Stimulated activated CD4-positive, alpha-beta T cell treated with anti-CD3 and anti-CD28 coated beads, Interleukin-12 subunit alpha, Interleukin-12 subunit beta, amount 100 ng/mL, for 48 hours (primary cell): ENCODE measurements at places on chromosomes 1 and 21.
A peak's percentile ranks its signal among the peaks of the same experiment; 100 is the strongest.

- DNase-seq: no peak
These were observed 180.8 kb upstream of the CACYBP start for GRCh38 chr1:174818951-174819350.

DNA sequence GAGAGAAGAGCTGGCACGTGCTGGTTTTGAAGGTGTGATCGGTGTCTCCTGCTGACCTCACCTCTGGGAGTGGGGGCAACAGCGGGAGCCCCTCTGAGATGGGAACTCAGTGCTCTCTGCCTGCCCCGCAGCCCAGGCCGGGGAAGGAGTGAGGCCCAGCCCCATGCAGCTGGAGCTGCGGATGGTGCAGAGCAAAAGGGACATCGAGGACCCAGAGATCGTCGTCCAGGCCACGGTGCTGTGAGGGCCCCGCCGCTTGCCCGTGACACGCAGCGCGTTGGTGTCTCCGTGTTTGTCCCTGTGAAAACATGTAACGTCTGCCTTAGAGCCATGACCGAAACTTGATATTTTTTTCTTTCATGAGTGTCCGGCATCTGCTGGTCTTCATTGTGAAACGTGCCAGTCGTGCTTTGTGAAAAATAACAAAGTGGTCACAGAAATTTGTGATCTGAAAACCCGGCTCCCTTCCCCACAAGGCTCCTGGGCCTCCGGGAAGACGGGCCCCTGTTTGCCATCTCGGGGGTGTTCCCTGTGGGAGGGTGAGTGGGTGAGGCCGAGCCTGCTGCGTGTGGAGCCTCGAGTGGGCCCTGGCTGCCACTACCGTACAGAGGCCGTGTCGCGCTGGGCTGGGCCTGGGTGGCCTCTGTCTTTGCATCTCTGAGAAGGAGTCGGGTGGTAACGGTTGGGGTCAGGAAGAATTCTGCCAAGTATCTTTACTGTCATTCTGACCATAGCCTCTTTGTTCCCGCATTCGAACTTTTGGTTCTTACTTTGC is 20.1 kb downstream of the CSTB start:
- no peak for DNase-seq

DNA sequence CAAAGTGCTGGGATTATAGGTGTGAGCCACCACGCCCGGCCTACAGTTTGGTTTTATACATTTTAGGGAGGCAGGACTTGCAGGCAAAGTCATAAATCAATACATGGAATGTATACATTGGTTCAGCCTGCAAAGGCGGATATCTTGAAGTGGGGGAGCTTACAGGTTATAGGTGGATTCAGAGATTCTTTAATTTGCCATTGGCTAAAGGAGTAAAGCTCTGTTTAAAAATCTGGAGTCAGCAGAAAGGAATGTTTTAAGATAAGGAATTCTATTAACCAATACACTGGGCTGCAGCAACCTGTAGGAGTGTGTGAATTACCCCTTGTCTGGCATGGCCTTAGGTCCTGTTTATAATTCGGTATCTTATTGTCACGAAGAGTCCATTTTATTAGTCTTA is 57.6 kb downstream of the OPTC start:
- DNase-seq: no peak

DNA sequence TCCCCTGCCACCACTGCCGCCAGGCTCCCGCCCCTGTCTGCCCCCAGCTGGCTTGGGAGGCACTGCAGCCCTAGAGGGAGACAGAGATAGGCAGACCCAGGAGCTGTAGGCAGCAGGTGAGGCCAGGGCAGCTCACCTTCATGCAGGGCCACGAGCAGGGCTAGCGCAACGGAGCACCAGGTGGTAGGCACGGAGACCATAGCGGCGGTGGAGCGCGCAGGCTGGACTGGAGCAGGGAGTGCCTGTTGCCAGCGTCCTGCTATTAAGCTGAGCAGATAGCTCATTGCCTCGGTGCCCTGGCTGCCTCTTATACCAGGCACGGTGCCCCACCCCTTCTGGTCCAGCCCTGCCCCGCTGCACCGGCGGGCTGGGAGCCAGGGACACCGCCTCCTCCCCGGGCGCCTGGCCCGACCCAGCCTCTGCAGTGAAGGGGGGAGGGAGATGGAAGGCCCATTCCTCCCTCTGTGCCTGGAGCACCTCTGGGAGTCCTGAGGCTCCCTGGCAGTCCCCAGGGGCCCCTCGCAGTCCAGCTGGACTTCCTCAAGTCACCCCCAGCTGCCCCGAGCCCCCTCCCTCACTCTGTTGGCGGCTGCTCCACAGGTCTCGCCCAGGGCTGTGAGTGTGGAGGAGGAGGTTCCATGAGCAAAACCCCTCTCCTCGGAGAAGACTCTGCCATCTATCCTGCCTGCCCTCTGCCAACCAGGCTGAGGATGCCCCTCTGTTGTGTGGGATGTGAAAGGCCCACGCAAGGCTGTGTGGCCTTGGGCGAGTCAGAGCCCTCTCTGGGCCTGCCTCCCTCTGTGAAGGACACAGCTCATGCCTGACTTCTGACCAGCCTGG is at the start of gene EDN2:
EDN2 (minus strand) TSS at position 282 of the 840 bp plus-strand sequence; CDS start at position 200, 82 bp downstream.
- no peak for DNase-seq

DNA sequence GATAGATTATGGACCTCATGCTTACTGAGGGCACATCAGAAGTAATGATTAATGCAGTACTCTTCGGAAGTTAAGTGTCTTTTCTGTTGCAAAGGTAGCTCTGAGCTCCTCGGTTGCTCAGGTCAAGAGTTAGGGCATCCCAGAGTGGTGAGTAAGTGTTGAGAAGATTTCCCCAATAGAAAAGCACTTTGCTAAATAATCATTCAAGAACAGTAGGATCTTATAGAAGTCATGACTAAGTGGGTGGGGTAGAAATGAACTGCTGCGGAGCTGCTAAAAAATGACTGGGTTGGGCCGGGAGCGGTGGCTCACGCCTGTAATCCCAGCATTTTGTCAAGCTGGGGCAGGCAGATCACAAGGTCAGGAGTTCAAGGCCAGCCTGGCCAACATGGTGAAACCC is 648.6 kb upstream of the CAMK1G start:
- DNase-seq: no peak

DNA sequence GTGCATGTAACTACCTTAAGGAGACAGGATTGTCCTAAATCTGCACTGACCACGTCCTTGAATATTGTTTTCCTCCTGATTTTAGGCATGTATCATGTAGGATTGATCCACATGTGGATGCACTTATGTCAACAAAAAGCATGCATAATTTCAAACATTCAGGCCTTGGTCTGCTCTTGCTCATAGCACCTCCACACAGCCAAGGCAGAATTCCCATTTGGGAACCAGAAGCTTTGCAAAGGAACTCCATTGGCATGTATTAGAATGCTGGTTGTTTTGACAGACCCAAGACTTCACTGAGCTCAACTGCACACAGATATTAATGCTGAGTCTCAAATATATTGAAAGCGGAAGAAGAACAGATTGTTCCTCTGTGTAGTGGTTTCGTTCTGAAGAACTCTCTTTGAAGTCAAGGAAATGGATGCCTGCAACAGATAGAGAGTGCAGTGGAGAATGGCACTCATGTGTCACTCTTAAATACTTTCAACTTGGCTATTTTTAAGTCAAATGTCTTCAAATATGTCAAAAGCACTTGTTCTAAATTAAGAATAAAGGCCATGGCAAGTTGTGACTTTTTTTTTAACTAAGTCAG is 387.6 kb downstream of the LTN1 start:
- no peak for DNase-seq

DNA sequence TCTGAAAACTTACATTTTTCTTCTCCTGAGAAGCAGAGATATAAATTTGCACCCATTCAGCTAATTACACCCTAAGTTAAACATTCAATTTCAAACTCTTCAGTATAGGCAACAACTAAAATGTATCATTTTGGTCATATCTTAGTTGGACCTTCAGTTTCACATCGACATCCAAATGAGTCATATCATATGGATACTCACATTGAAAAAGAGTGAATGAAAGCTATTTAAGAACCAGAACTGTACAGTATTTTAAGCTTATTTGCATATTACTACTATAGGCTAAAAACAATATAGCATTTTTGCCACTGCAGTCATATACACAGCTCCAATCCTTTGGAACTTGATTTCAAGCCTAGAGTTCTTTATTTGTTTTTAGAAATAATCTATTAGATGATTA is 33.6 kb downstream of the USP25 start:
- DNase-seq: no peak

GRCh38 chr1:211236633-211237320 is 22.4 kb upstream of the RCOR3 start:
- no peak for DNase-seq

DNA sequence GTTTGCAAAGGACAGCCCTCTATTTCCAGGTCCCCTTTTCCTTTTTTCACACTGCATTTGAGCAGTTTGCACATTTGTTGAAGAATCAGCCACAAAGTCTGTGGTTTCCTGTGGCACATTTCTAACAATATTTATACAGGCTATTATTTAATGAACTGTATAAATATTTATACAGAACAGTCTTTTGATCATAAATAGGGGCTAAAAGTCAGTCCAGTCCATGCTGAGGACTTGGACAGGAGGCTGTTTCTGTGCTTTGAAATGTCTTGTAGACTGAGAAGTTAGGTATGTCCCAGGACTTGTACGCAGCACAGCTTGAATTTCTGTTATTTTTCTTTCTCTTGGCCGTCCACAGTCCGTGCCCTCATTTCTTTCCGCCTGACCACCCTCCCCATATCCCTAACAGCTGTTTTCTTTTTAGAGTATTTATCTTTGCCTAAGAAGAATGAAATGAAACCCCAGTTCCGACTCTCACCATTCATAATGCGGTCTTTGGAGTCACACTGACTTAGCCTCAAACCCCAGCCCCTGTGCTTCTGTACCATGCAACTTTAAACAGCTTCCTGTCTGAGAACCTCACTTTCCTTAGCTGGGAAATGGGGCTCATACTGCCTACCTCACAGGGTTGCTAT is 19.7 kb downstream of the FGGY start:
- DNase-seq: no peak

GRCh38 chr1:32715901-32716311 is 13.3 kb upstream of the SYNC start:
- no peak for DNase-seq

DNA sequence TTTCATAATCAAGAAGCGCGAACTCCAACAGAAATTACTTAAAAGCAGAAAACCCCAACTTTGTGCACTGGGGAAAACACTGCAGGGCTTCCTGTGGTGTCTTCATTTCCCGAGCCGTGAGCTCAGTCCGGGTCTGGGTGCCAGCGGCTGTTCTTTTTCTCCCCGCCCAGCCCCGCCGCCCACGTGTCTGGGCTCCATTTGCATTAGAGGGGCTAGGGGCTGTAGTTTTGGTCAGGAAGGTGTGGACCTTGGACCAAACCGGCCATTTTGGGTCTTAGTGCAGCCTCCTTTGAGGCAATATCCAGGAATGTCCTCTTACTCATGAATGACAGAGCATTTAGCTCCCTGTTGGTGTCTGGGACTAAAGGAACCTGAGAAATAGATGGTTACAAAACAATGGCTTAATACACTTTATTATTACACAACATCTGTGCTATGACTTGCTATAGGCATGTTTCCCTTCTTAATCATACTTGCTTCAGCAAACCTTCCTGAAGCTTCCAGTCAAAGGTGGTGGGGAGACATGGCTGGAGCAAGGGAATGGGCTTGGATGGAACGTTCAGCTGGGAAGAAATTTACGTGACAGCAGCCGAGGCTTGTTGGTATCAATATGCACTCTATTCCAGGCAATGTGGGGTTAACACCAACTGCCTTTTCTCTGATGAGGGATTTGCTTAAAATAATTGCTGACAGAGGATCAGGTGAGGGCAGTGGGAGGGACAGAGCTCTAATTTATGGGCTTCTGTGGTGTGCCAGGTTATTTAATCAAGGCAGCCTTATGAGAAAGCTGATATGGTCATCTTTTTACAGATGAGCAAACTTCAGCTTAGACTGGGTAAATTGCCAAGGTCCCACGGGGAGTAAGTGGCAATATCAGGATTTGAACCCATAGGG is 1.1 kb downstream of the AGTRAP start:
- peak; percentile 20 for DNase-seq

- DNase-seq: no peak
These were observed 55.5 kb upstream of the ABCG1 start for GRCh38 chr21:42163511-42163863.

- DNase-seq: no peak
These were observed at the start of gene CLEC20A for GRCh38 chr1:178496410-178497135. Gene CLEC20A, minus strand, starts transcription at chr1:178496964. Its CDS starts 25 bp downstream, at chr1:178496939.

DNA sequence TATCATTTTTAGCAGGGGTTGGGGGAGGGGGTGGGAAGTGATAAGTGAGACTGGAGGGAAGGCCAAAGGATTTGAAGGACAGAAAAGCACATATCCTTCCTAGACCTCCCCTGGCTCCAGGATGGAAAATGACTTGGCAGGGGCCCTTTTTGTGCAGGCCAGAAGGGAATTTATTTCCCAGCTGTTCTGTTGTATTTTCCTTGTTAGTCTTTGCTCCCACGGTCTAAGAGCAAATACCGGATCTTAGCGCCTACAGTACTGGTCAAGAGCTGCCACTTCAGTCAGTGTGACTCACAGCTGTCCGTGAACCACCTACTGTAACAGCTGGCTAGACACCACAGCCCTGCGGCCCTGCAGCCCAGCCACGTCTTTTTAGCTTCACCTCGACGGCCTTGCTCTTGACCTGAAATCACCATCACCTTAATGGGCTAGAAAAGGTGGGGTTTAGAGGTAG is 51.0 kb upstream of the ERRFI1 start:
- DNase-seq: no peak

DNA sequence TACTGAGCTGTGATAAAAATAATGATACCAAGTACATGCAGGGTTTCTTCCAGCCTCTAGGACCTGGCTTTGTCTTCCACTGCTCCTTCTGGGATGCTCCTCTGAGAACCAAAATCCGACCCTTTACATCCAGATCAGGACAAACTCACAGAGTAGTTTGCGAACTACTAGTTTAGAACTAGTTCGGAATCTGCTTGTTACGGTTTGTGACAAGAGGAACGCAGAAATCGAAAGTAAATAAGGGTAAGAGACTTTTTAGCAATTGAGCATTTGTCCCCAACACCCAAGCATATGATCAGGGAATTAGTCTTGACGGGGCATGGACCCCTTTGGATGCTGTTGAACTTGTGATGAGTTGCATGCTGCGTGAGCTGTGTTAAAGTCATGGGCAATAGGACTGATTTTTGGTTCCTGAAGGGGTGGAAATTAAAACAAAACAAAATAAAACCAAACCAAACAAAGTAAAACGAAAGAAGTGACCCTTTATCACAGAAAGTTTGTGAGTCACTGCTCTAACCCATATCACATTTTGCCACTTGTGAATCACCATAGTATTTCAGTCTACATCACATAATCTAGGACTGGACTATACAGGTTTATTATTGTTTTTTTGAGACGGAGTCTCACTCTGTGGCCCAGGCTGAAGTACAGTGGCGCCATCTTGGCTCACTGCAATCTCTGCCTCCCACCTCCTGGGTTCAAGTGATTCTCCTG is 35.7 kb upstream of the ERRFI1 start:
- no peak for DNase-seq

- peak; percentile 57 for DNase-seq
These were observed 1.8 kb downstream of the CD160 start for GRCh38 chr1:145720878-145721671.

DNA sequence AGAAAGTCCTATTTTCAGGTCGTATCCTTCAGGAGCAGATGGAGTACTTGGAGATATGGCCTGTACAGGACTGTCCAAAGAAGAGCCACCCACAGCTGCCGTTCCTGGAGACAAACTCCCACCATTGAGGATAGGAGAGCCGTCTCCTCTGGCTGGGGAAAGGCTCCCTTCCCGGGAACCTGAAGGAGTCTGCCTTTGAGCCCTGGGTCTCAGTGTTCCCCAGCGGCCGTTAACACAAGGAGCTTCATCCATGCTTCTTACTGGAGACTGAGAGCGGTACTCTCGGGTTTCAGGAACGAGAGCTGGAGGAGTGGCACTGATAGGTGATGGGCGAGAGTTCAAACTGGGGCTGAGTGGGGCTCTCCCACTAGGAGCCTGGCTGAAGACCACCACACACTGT is 14.4 kb upstream of the CPLANE2 start:
- no peak for DNase-seq
